H4 (cell line): ENCODE measurements at places on chromosomes 5 and 9. TPM values are rescaled to one million over a fixed set of nuclear protein-coding genes. Genes with fewer than 3 reads are reported as not detected.

PALM2AKAP2 gene
- total RNA-seq, result 1.3 and 2.1 TPM in 2 replicates

GRCh38 chr9:89718651-89719050 is 113.8 kb downstream of the GADD45G start:
- no peak for DNase-seq

GRCh38 chr9:32500768-32501167 is 25.2 kb downstream of the RIGI start:
- DNase-seq, result no peak

SGTB gene
- 3.9 and 6.1 TPM in 2 replicates for total RNA-seq

DNA sequence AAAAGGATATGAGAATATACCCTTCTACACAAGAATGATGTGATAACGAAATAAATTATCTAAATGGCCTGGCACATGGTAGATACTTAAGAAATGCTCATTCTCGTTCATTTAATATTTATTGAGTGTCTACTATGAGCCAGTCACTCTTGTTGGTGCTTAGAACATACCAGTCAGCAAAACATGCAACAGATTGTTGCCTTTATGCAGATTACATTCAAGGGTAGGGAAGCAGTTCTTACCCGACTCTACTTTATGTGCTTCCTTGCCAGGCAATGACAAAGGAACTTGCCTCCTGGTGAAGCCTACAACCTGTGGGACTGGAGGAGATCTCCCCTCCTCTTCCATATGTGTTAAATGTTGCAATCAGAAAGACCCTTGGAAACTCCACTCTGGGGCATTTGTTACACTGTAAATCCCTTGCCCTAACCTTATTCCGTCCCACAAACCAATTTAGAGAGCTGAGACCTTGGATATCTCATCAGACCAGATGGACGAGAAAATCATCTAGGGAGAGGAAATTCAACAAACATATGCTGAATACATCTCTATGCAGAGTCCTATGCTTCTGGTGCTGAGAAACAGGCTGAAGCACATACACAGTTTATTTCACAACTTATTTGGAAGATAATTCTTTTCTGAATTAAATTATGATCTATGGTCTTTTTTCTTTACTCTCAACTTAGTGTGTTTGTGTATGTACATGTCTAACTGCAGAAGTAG is 128.1 kb upstream of the TRIM32 start:
- no peak for DNase-seq

GRCh38 chr5:163410505-163410904 is 26.9 kb upstream of the CCNG1 start:
- DNase-seq, result no peak

GRCh38 chr5:175216991-175217390 is 227.0 kb downstream of the DRD1 start:
- no peak for DNase-seq

DNA sequence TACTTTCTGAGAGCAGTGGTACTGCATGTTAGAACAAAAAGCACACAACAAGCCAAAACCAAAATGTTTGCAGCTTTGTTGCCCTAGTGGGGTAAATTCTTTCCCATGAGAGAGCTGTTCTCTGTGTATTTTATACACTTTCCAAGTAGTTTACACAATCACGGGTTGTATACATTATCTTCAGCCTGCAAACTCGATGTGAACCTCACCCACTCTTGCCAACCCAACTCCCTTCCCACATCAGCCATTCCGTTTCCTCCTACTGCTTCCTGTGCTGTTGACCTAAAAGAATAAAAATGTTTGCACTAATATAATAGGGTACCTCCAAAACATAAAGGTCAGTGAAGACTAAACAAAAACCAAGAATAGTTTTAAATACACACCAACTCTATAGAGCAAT is 47.0 kb downstream of the IQGAP2 start:
- peak; percentile 65 for DNase-seq

TERT gene
- 0.04 and 0.23 TPM in 2 replicates for total RNA-seq

DNA sequence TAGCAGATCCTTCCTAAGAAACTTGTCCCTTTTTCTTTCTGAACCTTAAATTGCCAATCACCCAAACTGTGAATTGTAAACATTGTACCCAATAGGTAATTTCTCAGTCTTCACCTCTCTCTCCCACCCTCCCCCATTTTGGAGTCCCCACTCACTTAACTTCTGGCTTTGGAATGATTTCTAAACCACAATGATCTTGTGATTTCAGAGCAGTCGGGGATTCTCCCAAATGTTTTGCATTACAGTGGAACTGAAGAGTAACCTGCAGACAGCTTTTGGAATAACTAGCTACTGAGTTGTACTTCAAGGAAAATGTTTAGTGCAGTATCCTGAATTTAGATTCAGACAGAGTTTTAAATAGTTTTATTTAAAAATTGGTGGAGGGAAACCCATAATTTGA is 19.2 kb downstream of the SLC27A6 start:
- no peak for DNase-seq

GRCh38 chr5:132877938-132878337 is 4.5 kb downstream of the LEAP2 start:
- peak; percentile 44 for DNase-seq

DNA sequence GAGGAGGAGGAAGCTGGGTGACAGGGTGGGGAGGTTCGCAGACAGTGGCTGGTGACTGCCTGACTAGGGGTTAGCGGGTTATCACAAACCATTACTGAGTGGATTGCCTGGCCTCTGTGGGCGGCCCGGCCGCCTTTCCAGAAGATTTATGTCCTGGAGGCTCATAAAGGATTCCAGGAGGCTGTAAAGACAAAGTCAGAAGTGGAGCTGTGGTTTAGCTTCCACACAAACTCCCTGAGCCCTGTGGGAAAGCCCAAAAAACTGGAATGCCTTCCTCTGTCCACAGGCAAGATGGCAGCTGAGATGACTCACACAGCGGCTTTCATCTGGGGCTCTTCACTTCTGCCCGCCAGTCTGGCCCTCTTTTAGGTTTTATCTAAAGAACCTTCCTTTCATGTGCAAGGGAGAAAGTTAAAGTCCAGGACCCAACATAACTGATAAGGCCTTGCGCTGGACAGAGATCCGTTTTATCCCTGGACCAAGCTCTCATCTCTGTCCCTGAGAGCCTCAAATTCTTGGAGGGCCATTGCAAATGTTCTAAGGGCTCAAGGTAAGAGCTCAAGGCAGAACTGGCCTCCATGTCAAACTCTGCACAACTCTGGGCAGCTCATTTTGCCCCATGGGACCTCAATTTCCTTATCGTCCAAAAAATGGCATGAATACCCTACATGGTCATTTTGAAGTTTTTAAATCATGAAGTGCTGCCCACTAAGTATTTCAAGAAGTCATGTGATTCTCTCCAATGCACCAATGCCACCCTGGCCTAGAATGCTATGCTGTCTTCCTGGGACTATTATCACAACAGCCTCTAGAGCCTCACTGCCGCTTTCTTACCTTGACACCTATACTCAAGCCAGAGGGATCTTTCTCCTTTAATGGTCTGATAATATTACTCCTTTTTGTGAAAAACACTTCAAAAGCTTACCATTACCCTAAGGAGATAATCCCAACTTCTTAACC is 249.4 kb upstream of the TRIM32 start:
- DNase-seq, result no peak

DNA sequence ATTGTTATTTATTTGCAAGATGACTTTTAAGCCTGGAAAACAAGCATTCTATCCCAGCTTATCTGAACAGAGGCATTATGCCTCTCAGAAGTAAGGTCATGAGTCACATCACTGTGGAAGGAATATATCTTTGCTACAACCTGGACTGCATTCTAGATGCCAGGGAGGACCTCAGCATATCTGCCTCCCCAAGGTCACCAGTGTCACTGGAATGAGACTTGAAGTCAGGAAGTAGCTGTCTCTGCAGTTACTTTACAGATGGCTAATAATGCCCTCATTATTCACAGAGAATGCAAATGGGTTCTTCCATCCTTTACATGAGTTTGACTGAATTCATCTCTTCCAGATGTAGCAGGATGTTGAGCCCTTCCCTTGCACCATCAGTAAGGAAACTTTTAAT is 4.4 kb upstream of the FAM13B start:
- DNase-seq, result no peak

GRCh38 chr5:4252385-4252784 is 656.8 kb downstream of the IRX1 start:
- DNase-seq, result no peak

DNA sequence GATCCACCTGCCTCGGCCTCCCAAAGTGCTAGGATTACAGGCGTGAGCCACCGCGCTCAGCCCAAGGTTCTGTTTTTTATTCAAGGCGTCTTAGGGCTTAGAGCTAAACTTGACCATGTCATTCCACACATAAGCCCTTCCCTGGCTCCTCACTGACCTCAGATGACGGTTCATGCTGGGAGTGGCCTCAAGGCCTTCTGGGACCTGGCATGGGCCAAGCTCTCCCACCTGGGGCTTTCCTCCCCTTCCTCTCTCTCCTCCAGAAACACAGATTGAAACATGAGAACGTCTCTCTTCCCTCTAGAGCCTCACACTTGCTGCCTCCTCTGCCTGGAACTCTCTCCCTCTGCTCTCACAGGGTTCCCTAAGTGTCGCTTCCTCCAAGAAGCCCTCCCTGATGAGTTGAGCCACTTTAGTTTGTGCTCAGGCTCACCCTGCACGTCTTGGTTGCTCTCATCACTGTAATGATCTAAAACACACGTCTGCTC is 155.6 kb upstream of the IER5L start:
- DNase-seq, result peak; percentile 78

GRCh38 chr5:122165559-122166078 is 36.3 kb downstream of the ZNF474 start:
- DNase-seq, result no peak

DNA sequence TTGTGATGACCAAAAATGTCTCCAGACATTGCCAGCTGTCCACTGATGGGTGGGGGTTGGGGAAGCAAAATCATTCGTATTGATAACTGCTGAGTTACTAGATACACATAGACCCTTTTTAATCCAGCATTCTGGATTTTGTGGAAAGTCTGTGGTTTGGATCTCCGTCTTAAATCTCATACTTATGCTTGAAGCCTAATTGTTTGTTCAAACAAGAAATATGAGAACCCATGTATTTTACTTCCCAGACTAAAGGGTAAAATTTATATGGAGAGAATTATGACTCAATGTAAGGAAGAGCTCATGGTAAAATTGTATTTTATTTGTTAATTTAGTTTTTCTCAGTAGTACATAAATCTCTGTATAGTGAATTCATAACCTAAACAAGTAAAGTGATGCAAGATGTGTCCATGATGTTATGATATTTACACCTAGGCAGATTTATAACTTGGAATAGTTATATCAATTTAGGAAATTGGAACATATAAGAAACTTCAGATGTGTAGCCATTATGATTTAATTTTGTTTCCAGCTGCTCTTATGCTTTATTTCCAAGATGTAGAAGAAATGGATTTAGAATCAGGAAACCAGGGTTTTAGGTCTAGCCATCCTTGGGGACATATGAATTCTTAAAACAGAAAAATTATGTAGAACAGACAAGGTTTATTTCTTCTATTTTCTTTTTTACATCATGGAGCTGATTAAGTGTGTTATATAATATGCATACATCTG is 4.5 kb upstream of the OGN start:
- no peak for DNase-seq

FOXD4 gene
- 1.2 TPM in 1 of 2 replicates, not detected in the other for total RNA-seq

NOL8 gene
- 10.7 and 11.0 TPM in 2 replicates for total RNA-seq
